ENCODE measurements at places on chromosomes 2 and 18. TPM values are rescaled to one million over a fixed set of nuclear protein-coding genes. Genes with fewer than 3 reads are reported as not detected.
A peak's percentile ranks its signal among the peaks of the same experiment; 100 is the strongest.

Gene MAP3K19
- not detected for total RNA-seq

Gene KCNG2
- not detected for total RNA-seq

Gene WDR75
- total RNA-seq: 36.2 TPM

Gene RAD51AP2
- total RNA-seq: not detected

Gene TCF23
- not detected for total RNA-seq

GRCh38 chr2:66240286-66240685 lies 194.6 kb upstream of the MEIS1 start:
- no peaks in the 10 kb centered on the region for H3K27me3 ChIP-seq
- no peak for DNase-seq
- H3K4me1 ChIP-seq: no peaks in the 10 kb centered on the region
- no peak overlapping the region for H3K4me3 ChIP-seq

- H3K27ac ChIP-seq: no peak overlapping the region
- H3K27me3 ChIP-seq: no peaks in the 10 kb centered on the region
- peak; percentile 50 for DNase-seq
- peaks cover 36% of the 10 kb centered on the region for H3K4me1 ChIP-seq
- H3K4me3 ChIP-seq: no peak overlapping the region
These were observed 461.2 kb downstream of the CDH2 start for GRCh38 chr18:27715751-27716150.

DNA sequence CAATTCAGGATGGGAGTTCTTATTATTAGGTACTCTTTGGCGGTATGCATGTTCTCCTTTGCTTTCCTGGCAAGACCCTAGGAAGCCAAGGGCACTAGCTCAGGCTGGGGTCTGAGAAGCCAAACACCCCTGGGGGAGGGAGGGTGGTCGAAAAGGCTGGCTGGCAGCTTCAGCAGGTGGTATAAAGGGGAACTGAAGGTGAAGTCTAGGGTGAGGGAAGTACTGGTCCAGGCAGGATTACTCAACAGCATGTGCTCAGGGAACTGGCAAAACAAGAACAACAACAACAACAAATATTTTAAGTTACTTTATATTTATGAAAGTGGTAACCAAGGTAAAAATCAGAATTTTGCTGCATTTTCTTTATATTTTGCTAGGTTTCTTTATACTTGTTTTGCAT lies 40.7 kb upstream of the PCBP1 start:
- no peaks in the 10 kb centered on the region for H3K27me3 ChIP-seq
- no peak overlapping the region for H3K27ac ChIP-seq
- H3K36me3 ChIP-seq: peaks cover 17% of the 10 kb centered on the region
- peaks cover 3% of the 10 kb centered on the region for H3K4me1 ChIP-seq

DNA sequence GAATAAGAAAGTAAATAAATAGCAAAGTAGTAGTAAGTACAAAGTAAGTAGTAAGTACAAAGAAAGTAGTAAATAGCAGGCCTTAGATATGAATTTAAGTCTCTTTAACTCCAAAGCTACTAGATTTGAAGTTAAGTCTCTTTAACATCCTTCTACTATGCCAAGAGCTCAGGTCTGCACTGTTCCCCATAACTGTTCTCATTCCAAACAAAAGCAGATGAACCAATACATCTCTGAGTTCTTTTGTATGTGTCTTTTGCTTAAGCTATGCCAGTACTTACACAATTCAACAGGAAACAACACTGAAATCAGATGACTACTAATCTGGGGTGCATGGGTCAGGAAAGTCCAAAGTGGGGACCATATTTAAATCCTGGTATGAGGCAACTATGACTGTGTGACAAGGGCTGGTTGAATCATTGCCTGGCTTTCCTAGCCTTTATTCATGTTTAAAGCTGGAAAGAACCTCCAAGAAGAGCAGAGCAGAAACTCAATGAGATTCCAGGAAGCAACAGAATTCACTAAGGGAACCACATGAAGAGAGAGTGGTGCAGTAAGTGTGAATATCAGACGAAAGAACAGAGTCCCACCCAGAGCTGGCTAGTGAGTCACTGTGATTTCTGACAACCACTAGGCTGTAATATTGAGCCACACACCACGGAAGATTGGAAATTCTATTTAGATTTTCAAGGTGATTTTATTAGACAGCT lies 51.0 kb upstream of the CYP26B1 start:
- H3K27ac ChIP-seq: peak overlapping the region; percentile 1
- H3K4me1 ChIP-seq: peaks cover 15% of the 10 kb centered on the region
- DNase-seq: peak; percentile 60
- H3K36me3 ChIP-seq: no peaks in the 10 kb centered on the region
- no peak overlapping the region for H3K4me3 ChIP-seq
- H3K27me3 ChIP-seq: no peaks in the 10 kb centered on the region

DNA sequence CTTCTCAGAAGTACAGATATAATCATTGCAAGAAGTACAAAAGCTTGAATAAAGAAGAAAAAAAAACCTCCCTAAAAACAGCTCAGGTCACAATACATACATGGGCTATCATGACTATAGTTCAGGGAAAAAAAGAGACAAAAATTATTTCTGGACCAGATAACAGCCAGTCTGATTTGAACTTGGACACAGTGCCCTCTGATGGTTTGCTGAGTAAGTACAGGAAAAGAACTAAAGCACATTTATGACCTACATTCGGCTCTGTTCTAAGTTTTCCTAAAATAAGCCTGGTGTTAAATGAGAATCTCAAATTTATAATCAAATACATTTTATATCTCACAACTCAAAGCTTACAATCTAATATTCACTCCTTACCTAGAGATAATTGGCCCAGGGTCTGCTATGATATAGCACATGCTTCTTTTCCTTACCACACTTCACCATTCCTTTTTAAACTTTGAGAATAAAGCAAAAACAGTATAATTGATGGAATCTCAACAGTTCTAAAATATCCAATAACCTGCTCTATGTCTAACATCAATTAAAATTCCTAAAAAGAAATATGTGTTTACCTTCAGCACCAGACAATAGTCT lies 81.1 kb downstream of the RAPH1 start:
- peaks cover 89% of the 10 kb centered on the region for H3K36me3 ChIP-seq
- H3K27ac ChIP-seq: peak overlapping the region; percentile 44
- H3K27me3 ChIP-seq: no peaks in the 10 kb centered on the region
- DNase-seq: no peak
- H3K4me3 ChIP-seq: no peak overlapping the region

All from osteoblast (primary cell).